Hair follicle dermal papilla cell (primary cell): ENCODE measurements at places on chromosomes 1 and 21. TPM values are rescaled to one million over a fixed set of nuclear protein-coding genes. Genes with fewer than 3 reads are reported as not detected.

Gene SHE
- 0.12 TPM in 1 of 2 replicates, not detected in the other for total RNA-seq

Gene ANGPTL3
- under 0.01 and 0.12 TPM in 2 replicates for total RNA-seq

Gene PGLYRP3
- not detected in 2 replicates for total RNA-seq

Gene EPHB2
- 0.61 and 1.1 TPM in 2 replicates for total RNA-seq
